Muscle of leg (tissue), 16 donors: ENCODE measurements at places on chromosomes 2 and 18. TPM values are rescaled to one million over a fixed set of nuclear protein-coding genes. Genes with fewer than 3 reads are reported as not detected.

Gene ZBTB7C
- total RNA-seq, result 3.2 TPM

Gene OR6B3
- total RNA-seq, result not detected

Gene TGFBRAP1
- total RNA-seq, result 7.1 TPM

Gene LCT
- total RNA-seq, result not detected

DNA sequence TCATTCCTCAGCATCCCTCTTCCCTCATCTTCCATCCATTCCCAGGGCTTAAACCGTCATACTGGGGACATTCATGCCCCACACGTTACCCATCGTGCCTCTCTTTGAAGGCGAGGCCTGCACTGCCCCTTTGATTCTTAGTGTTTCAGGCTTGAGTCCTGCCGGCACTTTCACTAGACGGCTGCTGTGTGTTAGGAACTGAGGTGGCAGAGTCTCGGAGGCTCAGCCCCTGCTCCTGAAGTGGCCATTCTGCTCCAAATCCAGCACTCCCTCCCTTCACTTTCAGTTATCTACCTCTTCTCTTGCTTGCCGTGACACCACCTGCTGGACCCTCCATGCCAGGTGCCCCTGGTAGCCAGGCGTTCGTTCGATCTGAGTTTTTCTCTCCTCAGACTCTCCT, 43.0 kb downstream of the GRHL1 start:
- no peaks in the 10 kb centered on the region for H3K27me3 ChIP-seq
- peaks cover 34% of the 10 kb centered on the region for H3K4me1 ChIP-seq
- no peak overlapping the region for H3K4me3 ChIP-seq

GRCh38 chr2:26727641-26728561, 35.4 kb downstream of the KCNK3 start:
- H3K36me3 ChIP-seq, result no peaks in the 10 kb centered on the region
- no peak overlapping the region for H3K4me3 ChIP-seq
- peaks cover 20% of the 10 kb centered on the region for H3K27me3 ChIP-seq
- peaks cover 33% of the 10 kb centered on the region for H3K4me1 ChIP-seq
- no peak overlapping the region for H3K27ac ChIP-seq
- DNase-seq, result peak; percentile 43

DNA sequence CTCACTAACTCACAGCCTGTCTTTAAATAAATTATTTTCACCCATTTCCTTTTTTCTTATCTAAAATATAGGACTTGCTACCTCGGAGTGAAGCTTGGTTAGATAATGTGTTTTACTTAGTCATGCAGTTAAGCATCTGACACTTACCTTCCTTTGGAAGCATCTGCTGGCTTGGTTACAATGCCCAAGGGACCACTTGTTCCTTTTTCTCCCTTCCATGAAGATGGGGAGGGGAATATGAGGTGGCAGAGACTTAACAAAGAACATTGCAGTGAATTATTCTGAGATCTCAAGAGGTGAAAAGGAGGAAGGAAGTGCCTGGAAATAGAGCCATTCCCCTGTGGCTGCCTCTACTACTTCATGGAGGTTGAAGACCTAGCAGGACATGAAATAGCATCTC, 145.4 kb upstream of the FOSL2 start:
- no peak overlapping the region for H3K4me3 ChIP-seq
- no peaks in the 10 kb centered on the region for H3K27me3 ChIP-seq
- H3K4me1 ChIP-seq, result peaks cover 3% of the 10 kb centered on the region
- peak; percentile 18 for DNase-seq
- no peaks in the 10 kb centered on the region for H3K36me3 ChIP-seq

DNA sequence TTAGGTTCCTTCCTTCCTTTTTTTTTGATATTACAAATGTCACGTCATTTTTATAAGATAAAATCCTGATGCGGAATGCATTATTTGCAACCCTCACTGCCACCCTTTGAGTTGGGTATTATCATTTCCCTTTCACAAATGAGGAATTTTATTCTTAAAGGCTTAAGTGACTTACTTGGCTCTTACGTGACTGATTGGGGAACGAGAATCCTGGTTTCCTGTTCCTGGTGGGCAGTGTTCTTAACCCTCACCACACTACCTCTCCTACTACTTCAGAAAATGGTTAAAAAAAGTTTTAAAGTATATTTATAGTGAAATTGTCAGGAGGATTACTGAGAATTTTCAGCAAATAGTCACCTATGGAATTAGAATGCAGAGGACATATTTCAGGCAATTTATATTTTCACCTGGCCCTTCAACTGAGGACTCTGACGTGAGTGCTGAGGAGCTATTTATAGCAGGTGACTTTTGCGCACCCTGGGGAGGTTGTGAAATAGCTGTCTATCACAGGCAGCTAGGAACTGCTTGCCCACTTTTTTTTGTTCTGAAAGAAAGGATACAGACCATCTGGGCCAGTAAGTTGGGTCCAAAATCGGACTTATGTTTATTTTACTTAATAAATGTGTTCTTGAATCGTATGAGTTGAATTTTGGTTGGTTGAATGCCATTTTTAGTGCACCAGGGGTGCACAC, 18.7 kb upstream of the RASGRP3 start:
- DNase-seq, result peak; percentile 38
- no peaks in the 10 kb centered on the region for H3K36me3 ChIP-seq
- peak overlapping the region; percentile 16 for H3K27ac ChIP-seq
- no peaks in the 10 kb centered on the region for H3K4me1 ChIP-seq
- H3K4me3 ChIP-seq, result peak overlapping the region; percentile 18
- H3K27me3 ChIP-seq, result no peaks in the 10 kb centered on the region

- DNase-seq, result peak; percentile 73
- no peak overlapping the region for H3K27ac ChIP-seq
- no peak overlapping the region for H3K4me3 ChIP-seq
Measured at GRCh38 chr18:48646976-48647375, 108.1 kb downstream of the CTIF start.

GRCh38 chr2:38876407-38876806, 631 bp downstream of the MORN2 start:
- no peak overlapping the region for H3K27ac ChIP-seq
- H3K36me3 ChIP-seq, result no peaks in the 10 kb centered on the region

GRCh38 chr2:71402427-71402826, 50.9 kb upstream of the DYSF start:
- H3K4me1 ChIP-seq, result no peaks in the 10 kb centered on the region
- no peak for DNase-seq

DNA sequence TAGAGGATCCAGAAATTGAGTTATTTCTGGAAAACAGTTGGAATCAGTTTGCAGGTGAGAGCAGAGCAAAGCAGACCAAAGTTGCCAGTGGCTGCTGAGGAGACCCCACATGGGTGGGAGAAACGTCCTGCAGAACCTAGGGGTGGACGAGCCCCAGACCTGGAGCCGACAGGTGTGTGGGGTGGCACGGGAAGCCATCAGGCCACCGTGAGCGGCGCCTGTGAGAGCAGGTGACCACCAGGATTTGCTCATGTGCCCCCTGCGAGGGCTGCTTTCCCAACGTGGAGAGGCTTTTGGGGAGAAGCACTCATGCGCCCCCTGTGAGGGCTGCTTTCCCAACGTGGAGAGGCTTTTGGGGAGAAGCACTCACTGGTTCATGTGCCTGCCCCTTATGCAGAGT, 116.8 kb upstream of the NFATC1 start:
- no peaks in the 10 kb centered on the region for H3K4me1 ChIP-seq
- H3K4me3 ChIP-seq, result no peak overlapping the region
- H3K27ac ChIP-seq, result no peak overlapping the region
- H3K27me3 ChIP-seq, result no peaks in the 10 kb centered on the region

- no peak overlapping the region for H3K4me3 ChIP-seq
- H3K4me1 ChIP-seq, result peaks cover 22% of the 10 kb centered on the region
Measured at GRCh38 chr2:237485304-237485703, 1.7 kb upstream of the MLPH start.

- no peak overlapping the region for H3K27ac ChIP-seq
- H3K4me3 ChIP-seq, result no peak overlapping the region
- H3K4me1 ChIP-seq, result no peaks in the 10 kb centered on the region
- no peak for DNase-seq
Measured at GRCh38 chr18:27845897-27846296, 331.0 kb downstream of the CDH2 start.
